Cardiac muscle cell (in vitro differentiated cells and primary cell): ENCODE measurements at places on chromosomes 6 and 20. TPM values are rescaled to one million over a fixed set of nuclear protein-coding genes. Genes with fewer than 3 reads are reported as not detected.
A peak's percentile ranks its signal among the peaks of the same experiment; 100 is the strongest.

Gene OTOR
- total RNA-seq, result not detected in 2 replicates

Gene XKR7
- total RNA-seq, result 0.03 and 0.04 TPM in 2 replicates

Gene CST5
- total RNA-seq, result not detected in 2 replicates

Gene PRDM13
- not detected in 2 replicates for total RNA-seq

DNA sequence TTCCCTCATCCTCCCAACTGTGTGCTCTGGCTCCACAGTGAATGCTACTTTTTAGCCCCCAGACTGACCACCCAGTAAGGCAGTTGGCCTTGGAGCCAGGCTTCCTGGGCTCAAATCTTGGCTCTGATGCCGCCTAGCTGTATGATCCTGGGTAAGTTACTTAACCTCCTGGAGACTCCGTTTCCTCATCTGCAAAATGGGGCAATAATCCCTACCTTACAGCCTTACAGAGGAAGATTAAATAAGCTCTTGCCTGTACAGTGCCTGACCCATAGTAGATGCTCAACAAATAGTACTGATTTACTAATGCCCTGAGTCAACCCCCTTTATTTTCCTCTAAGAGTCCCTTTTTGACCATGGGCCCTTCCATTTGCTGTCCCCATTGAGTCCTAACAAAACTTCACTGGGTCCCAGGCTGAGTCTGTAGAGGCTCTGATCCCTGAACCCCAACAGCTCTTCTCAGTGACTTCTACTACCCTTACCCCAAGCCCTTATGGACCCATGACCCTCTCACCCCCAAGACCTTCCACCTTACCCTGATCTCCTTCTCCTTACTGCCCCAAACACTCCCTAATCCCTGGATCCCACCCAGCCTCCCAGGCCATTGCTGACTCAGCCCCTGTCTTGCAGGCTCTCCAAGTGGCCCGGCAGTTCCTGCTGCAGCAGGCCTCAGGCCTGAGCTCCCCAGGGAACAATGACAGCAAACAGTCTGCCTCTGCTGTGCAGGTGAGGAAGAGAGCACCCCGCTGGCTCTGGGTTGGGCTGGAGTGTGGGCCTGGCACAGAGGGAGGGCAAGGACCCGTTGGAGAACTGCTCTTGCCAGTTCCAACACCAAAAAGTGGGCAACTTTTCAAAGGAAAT, 31.4 kb downstream of the FOXP4 start:
- peak; percentile 39 for DNase-seq

DNA sequence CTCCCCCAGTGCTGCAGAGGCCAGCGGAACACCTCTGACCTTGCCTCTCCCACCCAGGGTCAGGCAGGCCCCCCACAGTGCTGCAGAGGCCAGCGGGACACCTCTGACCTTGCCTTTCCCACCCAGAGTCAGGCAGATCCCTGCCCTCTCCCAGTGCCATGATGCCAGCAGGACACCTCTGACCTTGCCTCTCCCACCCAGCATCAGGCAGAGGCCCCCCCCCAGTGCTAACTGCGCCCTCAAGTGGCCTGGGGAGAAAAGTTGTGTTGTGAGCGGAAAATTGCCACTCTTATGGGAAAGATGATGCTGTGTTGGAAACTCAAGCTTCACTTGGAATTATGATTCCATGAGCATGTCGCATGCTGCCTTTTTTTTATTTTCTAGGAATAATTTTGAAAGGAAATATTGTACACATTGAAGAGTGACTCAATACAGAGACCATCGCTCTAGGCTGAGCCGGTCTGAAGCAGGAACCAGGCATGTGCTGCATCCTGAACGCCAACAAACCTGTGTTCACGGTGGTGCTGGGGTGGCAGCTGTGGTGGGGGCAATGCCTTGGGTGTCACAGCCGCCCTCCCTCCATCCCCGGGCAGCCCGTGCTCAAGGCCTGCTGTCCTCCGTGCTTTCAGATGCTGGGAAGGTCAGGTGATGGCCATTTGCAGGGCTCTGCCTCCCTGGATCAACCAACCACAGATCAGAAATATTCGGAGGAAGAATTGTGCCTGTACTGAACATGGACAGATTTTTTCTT, 98.6 kb downstream of the CDH4 start:
- DNase-seq, result no peak

DNA sequence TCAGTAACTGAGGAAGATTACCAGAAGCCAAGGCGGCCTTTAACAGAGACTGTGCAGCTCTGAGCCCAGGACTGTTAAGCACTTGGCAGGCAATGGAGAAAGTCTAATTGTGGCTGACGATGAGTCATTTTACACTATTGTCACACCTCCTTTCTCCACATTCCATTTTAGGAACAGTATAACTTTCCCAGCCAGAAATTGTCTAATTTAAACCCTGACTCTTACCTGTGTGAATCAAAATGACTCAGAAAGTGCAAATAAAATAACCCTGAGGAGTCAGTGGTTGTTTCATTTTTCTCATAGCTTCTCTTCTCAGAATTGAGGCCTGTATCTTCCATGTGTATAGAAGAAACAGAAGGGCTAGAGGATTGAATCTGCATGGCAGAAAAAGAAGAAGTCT, 40.0 kb upstream of the OPN5 start:
- peak; percentile 63 for DNase-seq

GRCh38 chr6:44497807-44498206, 110.3 kb downstream of the CDC5L start:
- no peak for DNase-seq

- DNase-seq, result no peak
Observed at GRCh38 chr20:50198180-50198666, 7.6 kb downstream of the CEBPB start.

DNA sequence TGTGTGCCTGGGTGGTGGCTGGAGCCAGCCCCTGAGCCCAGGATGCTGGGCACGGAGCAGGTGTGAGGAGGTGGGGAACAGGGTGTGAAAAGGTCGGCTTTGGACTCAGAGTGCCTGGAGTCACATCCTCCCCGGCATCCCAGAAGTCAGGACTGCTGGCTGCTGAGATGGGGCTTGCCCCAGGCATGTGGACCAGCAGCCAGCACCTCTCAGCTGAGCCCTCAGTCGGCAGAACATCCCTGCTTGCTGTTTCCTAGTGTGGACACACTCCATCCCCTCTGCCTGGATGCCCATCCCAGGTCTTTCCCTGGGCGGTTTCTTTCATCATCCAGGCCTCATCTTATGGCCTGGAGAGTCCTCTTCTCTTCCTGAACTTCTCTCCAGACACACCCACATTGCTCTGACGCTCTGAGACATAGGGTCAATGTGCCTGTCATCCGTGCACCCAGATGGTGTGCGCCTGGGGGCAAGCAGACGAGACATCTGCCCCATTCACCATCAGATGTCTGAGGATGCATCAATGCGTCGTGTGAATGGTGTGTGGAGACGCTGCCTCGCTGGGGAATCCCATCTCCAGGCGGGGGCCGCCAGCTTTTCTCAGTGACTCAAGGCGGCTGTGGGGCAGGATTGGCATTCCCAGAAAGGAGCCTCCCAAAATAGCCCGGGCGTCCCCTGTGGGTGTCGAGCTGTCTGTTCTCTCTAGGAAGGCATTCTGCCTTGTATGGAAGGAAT, 104.2 kb downstream of the SYCP2 start:
- DNase-seq, result no peak

- DNase-seq, result peak; percentile 18
Observed at GRCh38 chr6:153170511-153170910, 39.4 kb upstream of the RGS17 start.

GRCh38 chr6:28914941-28915340, 8.8 kb downstream of the TRIM27 start:
- DNase-seq, result no peak

- no peak for DNase-seq
Observed at GRCh38 chr20:3237958-3238615, 903 bp downstream of the SLC4A11 start.
